Psoas muscle (tissue), 8 donors: ENCODE measurements at places on chromosomes 1 and 21. TPM values are rescaled to one million over a fixed set of nuclear protein-coding genes. Genes with fewer than 3 reads are reported as not detected.
A peak's percentile ranks its signal among the peaks of the same experiment; 100 is the strongest.

GRCh38 chr1:62321446-62321845, 2.2 kb upstream of the KANK4 start:
- DNase-seq = no peak

DNA sequence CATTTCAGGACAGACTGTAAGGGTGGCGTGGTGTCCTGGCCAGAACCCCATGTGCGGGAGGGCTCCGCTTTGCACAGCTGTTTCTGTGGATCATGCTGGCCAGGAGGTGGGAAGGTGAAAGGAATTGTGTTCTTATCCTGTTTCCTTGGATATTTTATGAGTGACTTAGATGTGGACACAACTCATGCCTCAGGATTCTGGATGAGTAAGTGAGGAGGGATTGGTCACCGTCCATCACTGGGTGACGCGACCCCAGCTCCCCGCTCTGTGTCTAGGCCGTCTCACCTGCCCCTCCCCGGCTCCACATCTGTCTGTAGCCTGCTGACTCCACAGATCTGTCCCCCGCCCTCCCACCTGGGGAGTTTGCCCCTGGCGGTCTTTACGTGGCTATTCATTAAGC, 48.8 kb downstream of the PIK3CD start:
- no peak for DNase-seq

GRCh38 chr1:231803353-231803752, 176.8 kb downstream of the DISC1 start:
- peak; percentile 47 for DNase-seq

DNA sequence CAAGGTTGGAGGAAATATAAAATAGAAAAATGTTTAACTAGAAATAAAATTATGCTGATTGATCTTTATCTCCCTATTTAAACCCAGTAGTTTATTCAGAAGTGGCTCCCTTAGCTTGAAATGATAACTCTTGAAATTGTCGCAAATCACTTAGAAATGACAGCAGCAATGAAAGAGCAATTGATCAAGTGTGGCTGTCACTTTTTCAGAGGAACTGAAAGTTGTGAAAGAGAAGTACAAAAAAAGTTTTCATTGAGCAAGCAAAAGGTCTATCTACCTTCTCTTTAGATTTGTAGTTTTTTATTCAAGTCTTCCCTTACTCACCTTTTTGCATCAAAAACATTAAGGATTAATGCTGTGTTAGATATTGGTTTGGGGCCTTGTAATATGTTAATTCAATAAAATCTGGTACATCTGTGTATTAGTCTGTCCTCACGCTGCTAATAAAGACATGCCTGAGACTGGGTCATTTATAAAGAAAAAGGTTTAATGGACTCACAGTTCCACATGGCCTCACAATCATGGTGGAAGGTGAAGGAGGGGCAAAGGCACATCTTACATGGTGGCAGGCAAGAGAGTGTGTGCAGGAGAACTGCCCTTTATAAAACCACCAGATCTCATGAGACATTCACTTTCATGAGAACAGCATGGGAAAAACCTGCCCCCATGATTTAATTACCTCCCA, 48.3 kb downstream of the LRRC8C start:
- no peak for DNase-seq

- DNase-seq = no peak
Measured at GRCh38 chr1:6513320-6513801, 21.9 kb upstream of the PLEKHG5 start.

- peak; percentile 90 for DNase-seq
Measured at GRCh38 chr1:21317035-21317689, 26.9 kb upstream of the ECE1 start.

DNA sequence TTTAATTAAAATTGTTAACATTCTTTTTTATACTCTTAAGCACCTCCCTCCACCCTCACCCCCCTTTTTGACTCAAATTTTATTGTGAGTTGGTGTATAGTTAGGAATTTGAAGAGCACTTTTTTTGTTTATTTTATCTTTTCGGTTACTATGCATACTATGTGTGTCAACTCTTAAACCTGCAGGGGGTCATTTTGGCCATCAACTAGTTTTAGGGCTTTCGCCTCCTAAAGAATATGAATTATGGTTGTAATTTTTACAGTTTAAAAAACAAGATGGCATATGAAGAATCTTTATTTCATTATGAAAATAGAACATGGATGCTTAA, 9.7 kb downstream of the BACH1 start:
- DNase-seq = no peak

DNA sequence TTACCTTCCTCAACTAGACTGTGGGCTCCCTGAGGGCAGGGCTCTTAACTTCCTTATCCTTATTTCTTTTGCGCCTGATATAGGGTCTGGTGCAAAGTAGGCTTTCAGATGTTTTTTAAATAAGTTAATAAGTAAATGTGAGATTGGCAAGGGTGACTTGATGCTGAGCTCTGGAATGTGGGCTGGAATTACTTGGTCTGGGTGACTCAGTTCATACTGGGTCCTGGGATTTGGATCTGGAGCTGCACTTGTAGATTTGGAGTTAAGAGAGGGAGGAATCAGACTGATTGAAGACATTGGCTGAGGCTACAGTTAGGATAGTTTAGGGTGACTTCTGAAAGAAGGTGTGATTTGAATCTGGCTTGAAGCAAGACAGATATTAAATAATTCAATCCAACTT, 190.9 kb downstream of the GIPC2 start:
- no peak for DNase-seq

- DNase-seq = no peak
Measured at GRCh38 chr1:114369930-114370329, 141.1 kb downstream of the TRIM33 start.

- DNase-seq = peak; percentile 79
Measured at GRCh38 chr1:42682739-42683531, 717 bp downstream of the YBX1 start.

DNA sequence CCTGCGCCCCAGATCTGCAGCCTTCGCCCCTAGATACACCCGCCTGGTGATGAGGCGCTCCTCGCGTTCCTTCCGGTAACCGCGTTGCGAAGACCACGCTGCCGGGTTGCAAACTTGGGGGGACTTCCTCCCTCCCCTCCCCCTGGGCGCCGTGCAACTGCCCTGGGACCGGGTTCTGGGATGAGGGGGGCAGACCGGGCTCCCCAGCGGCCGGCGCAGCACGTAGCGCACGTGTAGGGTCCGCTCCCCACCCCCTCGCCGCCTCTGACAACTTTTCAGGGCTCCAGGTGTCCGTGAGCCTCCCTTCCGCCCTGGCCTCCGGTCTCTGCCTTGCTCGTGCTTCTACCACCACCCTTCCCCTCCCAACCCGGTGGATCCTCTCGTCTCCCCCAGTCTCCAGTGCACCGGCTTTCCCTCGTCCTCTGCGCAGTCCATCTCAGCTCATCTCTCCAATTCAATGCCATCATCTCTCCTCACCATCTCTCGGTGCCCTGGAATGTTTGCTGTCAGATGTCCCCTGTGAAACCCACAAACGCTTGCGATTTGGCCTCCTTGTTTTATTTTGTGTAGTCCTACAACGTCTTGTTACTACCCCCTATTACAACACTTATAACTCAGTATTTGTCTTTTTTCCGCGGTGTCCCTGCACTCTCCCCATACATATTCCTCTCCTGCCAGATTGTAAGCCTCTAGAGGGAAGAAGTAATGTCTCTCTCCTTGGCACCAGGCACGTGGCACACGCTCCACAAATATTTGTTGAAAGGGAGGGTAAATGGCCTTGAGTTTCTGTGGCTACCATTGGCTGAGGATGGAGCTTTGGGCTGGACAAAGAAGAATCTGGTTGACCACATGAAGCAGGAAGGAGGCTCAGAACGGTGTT, 782 bp downstream of the PCAT6 start:
- peak; percentile 64 for DNase-seq

DNA sequence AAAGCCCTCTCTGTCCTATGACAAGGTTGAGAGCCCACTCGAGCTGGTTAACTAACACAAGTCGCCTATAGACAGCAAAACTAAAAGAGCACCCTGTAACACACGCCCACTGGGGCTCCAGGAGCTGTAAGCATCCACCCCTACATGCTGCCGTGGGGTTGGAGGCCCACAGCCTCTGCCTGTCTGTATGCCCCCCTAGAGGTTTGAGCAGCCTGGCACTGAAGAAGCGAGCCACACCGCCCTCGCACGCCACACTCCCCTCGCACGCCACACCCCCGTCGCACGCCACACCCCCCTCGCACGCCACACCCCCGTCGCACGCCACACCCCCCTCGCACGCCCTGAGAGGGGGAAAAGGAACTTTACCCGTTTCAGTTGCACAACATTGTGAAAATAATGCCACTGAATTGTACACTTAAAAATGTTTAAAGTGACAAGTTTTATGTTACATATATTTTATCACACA, 13.2 kb upstream of the HMGCL start:
- peak; percentile 84 for DNase-seq

GRCh38 chr1:98502937-98503336, 158.6 kb upstream of the SNX7 start:
- DNase-seq = no peak

- DNase-seq = no peak
Measured at GRCh38 chr1:220306339-220306738, 34.1 kb upstream of the RAB3GAP2 start.

The ECM1 gene
- total RNA-seq = 3.6 TPM

The COG2 gene
- total RNA-seq = 28.8 TPM

The LCE3E gene
- not detected for total RNA-seq

The DAB1 gene
- 0.13 TPM for total RNA-seq

The HMCN1 gene
- 1.8 TPM for total RNA-seq

The PTPN22 gene
- 0.57 TPM for total RNA-seq

The FOXD3 gene
- total RNA-seq = 0.64 TPM

The VHLL gene
- total RNA-seq = not detected

The CCDC190 gene
- total RNA-seq = not detected
